ENCODE measurements at places on chromosomes 13 and 19. TPM values are rescaled to one million over a fixed set of nuclear protein-coding genes. Genes with fewer than 3 reads are reported as not detected.

- DNase-seq = no peak
Measured at GRCh38 chr19:43501661-43502418, 2.7 kb downstream of the PHLDB3 start.

Gene FPR1
- 0.16 TPM for total RNA-seq

DNA sequence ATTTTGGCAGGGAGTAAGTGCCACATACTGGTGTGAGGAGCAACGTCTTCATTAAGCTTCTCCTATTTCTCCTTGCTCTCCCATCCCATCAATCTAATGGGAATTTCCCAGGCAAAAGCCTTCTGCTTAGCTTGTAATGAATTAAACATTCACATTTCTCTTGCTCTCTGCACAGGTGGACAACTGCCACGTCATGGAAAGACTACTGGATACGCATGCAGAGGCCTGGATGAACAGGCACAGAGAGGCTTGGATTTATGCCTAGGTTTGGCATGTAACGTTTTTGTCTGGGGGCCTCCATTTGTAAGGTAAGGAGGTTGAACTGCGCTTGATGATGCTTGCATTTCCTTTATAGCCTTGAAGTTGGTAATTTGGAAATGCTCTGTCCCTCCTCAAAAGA lies 374.8 kb downstream of the KLF12 start:
- no peak for DNase-seq

Gene NOVA2
- not detected for total RNA-seq

Gene FCHO1
- total RNA-seq = not detected

DNA sequence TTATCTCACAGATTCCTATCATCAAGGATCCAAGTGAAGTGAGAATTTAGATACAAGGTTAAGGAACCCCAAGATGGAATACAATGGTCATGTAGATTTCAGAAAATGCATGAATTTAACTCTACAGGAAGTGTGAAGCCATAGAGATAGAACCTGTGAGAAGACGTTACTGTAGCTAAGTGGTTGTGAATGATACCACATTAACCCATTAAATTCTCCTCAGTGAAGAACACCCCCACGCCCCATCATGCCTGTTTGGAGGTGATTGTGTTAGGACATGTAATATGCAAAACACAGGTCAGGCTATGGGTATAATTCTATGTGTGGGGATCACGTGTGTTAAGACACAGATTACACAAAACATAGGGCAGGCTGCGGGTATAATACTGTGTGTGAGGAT lies 1166.7 kb downstream of the EFNB2 start:
- no peak for DNase-seq

Gene RASIP1
- 0.05 TPM for total RNA-seq

DNA sequence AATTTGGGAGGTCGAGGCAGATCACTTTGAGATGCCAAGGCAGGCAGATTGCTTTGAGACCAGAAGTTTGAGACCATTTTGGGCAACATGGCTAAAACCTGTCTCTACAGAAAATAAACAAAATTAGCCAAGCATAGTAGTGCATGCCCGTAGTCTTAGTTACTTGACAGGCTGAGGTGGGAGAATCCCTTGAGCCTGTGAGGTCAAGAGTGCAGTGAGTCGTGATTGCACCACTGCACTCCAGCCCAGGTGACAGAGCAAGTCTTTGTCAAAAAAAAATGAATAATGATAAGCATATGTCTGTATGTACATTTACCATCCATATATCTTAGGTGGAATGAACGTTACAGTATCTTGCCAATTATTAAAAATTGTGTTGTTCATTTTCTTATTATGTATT lies 2447.7 kb downstream of the PCDH9 start:
- DNase-seq = no peak

DNA sequence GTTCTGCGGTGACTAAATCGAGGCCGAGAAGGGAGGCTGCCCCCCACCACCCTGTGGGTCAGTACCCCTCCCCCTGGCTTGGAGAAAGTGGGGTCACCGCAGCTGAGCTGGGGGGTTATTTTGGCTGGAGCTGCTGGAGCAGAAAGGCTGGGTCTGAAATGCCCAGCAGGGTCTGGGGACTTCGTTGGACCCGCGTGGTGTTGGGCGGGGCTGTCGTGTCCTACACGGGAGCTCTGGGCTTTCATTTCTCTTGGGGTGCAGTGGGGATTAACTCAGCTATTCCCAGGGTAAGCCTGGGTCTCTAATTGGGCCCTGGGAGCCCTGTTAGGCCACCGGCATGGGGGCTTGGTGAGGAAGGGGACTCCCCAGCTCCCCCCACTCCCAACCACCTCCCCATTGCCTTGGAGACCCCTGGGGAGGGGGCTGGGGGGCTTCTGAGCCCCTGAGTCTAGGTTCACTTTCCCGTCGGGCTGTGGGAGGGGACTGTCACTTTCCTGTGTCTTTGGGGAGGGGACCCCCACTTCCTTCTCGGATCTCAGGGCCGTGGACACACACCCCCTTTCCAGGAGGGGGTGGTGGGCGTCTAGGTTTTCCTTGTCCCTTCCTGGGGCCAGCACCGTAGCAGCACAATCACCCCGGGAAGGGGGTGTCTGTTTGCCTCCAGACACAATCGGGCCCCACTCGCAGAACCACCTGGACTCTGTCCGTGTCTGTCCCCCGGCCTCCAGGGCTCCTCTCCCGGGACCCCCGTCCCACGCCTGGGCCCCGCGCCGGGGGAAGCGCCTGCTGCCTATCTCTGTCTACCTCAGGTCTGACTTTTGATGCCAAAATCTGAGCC lies 10.2 kb upstream of the WDR18 start:
- DNase-seq = no peak

Gene PRSS57
- total RNA-seq = not detected

- DNase-seq = no peak
Measured at GRCh38 chr13:95245071-95245470, 56.2 kb downstream of the ABCC4 start.

Measured in myocyte (in vitro differentiated cells).